Osteoblast (primary cell): ENCODE measurements at places on chromosomes 5 and 9. TPM values are rescaled to one million over a fixed set of nuclear protein-coding genes. Genes with fewer than 3 reads are reported as not detected.

DNA sequence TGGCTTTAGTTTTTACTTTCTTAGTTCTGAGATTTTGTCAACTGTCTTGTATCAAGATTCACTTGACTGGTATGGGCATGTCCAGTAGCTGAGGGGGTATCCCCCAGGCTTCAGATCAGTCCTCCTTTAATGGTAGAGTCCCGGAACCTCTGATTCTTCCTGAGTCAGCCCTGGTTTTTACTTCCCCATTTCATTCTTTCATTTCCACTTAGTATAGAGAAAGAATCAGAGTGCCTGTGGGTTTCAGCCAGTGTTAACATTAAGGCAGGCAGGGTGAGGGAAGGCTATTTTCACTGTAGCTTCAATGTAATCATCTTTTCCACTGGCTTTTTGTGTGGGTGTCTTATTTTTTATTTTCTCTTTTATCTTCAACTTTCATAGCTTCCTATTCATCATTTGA lies 8.3 kb upstream of the COMMD10 start:
- peak; percentile 65 for DNase-seq
- no peak overlapping the region for H3K4me3 ChIP-seq
- H3K27me3 ChIP-seq, result peaks cover 8% of the 10 kb centered on the region
- no peaks in the 10 kb centered on the region for H3K36me3 ChIP-seq
- no peak overlapping the region for H3K27ac ChIP-seq
- no peaks in the 10 kb centered on the region for H3K4me1 ChIP-seq

GRCh38 chr9:133713960-133714495 lies 24.1 kb downstream of the SARDH start:
- H3K4me1 ChIP-seq, result peaks cover 38% of the 10 kb centered on the region
- H3K36me3 ChIP-seq, result no peaks in the 10 kb centered on the region
- H3K27ac ChIP-seq, result no peak overlapping the region
- no peak overlapping the region for H3K4me3 ChIP-seq
- no peak for DNase-seq

The FIBCD1 gene
- total RNA-seq, result 5.1 and 5.3 TPM in 2 replicates

- H3K27ac ChIP-seq, result peak overlapping the region; percentile 67
- H3K4me1 ChIP-seq, result peaks cover 20% of the 10 kb centered on the region
- no peak overlapping the region for H3K4me3 ChIP-seq
- no peak for DNase-seq
These were observed 28.0 kb downstream of the GDNF start for GRCh38 chr5:37811866-37812265.

DNA sequence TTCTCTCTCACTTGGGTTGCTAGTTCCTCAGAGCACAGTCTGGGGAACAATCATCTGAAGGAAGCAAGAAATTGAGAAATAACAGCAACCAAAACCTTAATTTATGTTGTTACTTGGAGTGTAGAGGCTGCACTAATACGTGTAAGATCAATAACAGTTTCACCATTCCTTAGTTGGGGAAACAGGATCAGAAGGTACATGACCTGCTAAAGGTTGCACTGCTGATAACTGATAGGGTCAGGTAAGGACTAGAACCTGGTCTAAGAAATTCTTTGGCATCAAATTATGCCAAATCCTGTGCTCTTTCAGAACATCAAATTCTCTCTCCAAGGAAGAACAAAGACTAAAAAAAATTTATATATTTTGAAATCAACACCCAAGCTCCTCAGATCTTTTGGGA lies 278.6 kb upstream of the C9orf72 start:
- H3K4me3 ChIP-seq, result no peak overlapping the region
- no peaks in the 10 kb centered on the region for H3K36me3 ChIP-seq
- peak; percentile 4 for DNase-seq
- H3K27me3 ChIP-seq, result no peaks in the 10 kb centered on the region

- H3K4me3 ChIP-seq, result no peak overlapping the region
- peak; percentile 73 for DNase-seq
- no peaks in the 10 kb centered on the region for H3K27me3 ChIP-seq
- H3K27ac ChIP-seq, result no peak overlapping the region
- H3K36me3 ChIP-seq, result peaks cover 29% of the 10 kb centered on the region
These were observed 24.7 kb downstream of the AMBP start for GRCh38 chr9:114053246-114054005.
